ENCODE measurements at places on chromosomes 7 and 10.

DNA sequence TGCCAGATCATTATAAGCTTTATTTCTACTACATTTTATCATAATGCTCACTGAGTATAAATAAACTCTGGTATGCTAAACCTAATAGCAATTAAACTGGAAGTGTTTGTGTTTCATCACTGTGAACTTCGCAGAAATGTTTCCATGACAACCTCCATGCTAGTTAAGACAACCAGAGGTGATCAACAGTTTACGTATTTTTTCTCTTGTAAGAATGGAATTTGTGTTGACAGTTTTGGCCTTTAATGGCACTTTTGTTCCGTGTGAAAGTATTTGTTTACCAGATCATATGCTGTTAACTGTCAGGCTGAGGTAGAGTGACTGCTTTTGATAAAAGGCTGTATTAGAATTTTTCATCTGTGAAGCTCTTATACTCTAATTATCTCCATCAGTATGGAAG, 212.1 kb upstream of the PPP1R3A start:
- DNase-seq = peak; percentile 0

- peak; percentile 75 for DNase-seq
Measured at GRCh38 chr7:111855161-111855841, 293.0 kb upstream of the IMMP2L start.

- DNase-seq = no peak
Measured at GRCh38 chr7:55351263-55351662, 13.9 kb upstream of the LANCL2 start.

DNA sequence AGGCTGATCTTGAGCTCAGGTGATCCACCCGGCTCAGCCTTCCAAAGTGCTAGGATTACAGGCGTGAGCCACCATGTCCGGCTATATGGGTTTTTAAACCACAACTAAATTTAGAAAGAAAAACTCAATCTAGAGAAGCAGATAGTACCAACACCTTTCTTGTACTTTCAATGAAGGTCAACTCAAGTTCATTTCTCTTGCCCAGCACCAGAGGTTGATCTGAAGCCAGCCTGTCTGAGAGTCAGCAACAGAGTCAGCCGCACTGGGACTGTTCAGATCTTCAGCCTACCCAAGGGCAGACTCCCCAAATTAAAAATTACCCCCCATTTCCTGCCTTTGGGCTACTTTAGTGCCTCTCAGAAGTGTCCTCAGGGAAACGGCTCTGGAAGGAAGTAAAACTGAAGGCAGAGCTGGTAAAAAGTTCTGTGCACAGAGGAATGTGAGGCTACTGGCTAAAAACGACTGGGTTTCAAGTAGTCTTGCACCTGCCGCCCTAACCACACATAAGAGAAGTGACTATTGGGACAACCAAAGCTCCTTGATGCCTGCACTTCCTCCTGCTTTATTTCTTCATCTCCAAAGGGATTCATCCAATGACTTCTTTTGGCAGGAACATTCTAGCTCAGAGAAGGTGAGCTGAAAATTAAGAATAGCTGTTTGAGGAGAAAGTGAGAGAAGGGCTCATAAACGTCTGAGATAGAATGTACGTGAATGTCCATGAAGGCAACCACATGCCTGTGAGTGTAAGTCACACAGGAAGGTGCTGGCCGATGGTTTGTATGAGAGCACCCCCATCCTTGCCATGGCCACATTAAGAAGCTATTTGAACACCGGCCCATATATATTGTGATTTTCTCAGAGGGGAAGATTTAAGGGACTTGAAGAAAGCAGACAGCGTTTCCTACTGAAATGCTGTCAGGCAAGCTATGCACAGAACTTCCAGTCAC, 142.4 kb upstream of the PRR15 start:
- no peak for DNase-seq

DNA sequence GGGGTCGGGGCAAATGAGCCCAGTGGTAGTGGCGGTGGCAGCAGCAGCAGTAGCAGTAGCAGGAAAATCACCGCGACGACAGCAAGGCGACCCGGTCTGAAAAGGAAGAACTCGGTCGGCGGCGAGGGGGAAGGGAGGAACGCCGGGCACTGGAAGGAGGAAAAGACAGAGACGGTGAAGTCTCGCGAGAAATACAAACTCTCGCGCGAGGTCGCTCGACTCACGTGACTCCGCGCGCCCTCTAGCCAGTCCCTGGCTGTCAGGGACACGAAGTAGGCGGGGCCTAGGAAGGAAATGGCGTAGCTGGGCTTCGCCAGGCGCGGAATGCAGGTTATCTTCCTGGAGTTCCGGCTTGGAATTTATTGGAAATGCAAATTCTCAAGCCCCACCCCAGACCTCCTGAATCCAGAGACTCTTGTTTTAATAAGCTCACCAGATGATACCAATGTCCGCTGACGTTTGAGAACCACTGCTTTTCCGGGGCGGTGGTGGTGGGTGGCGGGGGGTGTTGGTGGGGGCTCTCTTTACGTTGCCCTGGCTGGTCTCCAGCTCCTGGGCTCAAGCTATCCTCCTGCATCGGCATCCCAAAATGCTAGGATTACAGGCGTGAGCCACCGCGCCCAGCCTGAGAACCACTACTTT, at the start of gene SMNDC1:
Gene SMNDC1, minus strand, starts transcription at position 141 of the 642 bp plus-strand sequence. CDS start 1,333 bp downstream, outside the sequence.
- DNase-seq = peak; percentile 98

GRCh38 chr7:2313450-2314208, 612 bp downstream of the SNX8 start:
- peak; percentile 24 for DNase-seq

GRCh38 chr7:91242097-91242844, 22.0 kb upstream of the FZD1 start:
- DNase-seq = peak; percentile 50

DNA sequence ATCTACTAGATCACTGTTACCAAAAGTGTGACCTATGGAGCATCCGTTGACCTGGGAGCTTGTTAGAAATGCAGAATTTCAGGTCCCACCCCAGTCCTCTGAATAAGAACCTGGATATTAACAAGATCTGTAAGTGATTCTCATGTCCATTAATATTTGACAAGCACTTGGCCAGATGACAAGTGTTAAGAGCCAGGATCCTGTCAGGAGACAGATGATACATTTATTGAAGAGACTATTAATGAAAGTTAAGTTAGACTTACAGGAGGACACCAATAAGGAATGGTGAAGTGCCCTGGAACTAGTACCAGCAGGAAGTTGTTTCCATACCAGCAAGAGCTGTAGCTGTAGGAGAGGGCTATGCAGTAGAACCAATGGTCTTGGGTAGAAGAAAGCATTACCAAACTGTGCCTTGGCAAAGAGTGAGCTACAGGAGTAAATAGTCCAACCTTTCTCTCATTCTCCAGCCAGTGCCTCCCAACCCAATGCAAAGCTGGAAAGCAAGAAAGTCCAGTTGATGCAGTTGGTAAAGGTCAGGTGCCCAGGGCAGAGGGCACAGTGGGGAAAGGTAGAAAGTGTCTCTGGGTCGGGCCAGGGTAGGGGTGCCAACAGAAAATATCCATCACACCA, 35.3 kb upstream of the ADD3 start:
- DNase-seq = no peak

- DNase-seq = peak; percentile 87
Measured at GRCh38 chr10:77601488-77601887, 36.1 kb downstream of the KCNMA1 start.

DNA sequence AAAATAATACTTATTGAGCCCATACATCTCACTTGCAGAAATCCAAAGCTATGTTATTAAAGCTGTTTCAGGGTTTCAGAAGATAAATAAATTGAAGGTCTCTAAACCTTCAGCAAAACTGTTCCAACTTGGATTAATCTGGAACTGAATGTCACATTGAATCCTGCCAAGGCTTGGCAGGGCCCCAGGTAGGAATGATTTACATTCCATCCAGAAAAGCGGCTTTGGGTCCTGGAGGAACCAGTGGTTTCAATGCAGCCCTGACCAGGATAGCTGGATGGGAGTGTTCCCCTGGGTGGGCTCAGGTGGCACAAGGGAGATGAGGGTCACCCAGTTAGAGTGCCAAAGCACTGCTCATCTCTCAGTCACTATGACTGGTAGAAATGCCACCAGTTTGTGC, 37.0 kb upstream of the TMEM72 start:
- no peak for DNase-seq
